ENCODE measurements at places on chromosomes 11 and 22.

- no peak for DNase-seq
Measured at GRCh38 chr11:113274713-113275582, 39.4 kb upstream of the TTC12 start.

DNA sequence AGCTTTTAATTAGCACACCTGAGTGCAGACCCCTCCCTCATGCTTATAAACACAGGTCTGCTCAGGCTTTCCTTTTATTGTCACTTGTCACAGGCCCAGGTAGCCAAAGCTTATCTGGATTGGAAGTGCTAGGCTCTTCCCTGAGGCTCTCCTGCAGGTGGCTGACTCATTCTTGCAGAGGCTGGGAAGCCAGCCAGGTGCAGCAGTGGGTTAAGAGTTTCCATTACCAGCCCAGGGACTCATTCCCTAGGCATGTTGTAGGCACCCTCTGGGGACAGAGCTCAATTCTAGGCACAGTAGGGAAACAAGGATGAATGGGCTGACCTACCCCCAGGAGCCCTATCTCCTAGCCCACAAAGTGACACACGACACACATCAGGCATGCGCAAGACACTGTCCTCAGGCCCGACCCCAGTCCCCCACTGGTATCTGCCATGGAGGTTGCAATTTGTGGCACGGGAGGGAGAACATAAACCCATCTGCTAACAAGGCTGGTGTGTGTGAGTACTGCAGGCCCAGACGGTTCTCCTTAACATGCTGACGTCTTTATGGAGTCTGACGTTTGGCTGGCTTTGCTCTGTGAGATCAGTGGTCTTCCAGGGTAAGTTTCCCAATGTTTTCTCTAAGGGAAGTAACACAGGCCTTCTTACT lies 94.2 kb downstream of the ABTB2 start:
- DNase-seq: no peak

- no peak for DNase-seq
Measured at GRCh38 chr11:7167976-7168740, 79.4 kb downstream of the RBMXL2 start.

DNA sequence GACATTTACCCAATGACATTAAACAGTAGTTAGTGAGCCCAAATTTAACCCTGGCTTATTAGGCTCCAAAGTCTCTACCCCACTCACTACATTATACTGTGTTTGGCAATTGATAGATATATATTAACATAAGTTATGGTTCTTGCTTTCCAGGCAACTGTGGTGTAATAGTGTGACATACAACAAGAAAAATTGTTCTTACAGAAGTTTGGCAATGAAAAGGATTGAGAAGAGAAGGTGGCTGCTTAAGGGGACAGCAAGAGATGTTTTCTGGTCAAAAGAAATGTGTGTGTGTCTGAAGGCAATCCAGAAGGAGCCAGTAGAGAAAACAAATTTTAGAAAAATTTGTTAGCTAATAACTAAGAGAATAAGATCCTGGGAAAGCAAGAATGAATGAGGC lies 132.4 kb downstream of the SWAP70 start:
- no peak for DNase-seq

- no peak for DNase-seq
Measured at GRCh38 chr11:123218451-123218850, 23.4 kb upstream of the CLMP start.

DNA sequence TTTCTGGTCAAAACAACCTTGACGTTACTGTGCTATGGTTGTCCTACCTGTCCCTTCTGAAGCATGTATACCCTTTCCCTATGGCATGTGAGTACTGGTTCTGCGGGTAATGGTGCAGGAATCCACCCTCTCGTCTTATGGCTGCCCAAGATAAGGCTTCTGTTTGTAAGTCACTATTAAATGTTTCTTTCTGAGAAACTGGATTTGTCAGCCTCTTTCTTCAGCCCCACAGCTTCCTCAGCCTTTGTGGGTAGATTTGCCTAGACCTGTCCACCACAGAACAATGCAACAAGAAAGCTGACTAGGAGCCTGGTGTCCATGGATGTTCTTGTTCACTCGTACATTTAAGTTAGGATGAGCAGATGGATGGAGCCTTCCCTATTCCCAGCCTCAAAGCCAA lies 14.4 kb downstream of the MMP7 start:
- DNase-seq: no peak

DNA sequence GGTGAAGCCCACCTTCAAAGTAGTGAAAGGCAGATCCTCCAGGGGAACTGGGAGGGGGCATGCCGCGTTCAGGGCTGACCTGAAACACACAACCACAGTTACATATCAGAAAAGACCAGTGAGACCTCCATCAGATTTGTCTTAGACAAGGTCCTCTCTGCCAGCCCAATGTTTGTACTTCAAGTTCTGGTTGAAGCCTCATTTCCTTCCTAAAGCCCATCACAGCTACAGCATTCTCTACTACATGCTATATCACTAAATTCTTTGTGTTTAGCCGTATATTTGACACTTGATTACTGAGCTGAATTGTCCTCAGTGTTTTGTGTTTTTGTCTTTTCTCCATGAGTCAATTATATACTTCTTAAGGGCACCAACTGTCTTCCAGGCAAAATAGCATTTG lies 40.1 kb downstream of the PI4KA start:
- no peak for DNase-seq

- peak; percentile 52 for DNase-seq
Measured at GRCh38 chr11:72683782-72684200, 9.6 kb upstream of the PDE2A start.

GRCh38 chr22:25030636-25031035 lies 78.1 kb downstream of the KIAA1671 start:
- no peak for DNase-seq

DNA sequence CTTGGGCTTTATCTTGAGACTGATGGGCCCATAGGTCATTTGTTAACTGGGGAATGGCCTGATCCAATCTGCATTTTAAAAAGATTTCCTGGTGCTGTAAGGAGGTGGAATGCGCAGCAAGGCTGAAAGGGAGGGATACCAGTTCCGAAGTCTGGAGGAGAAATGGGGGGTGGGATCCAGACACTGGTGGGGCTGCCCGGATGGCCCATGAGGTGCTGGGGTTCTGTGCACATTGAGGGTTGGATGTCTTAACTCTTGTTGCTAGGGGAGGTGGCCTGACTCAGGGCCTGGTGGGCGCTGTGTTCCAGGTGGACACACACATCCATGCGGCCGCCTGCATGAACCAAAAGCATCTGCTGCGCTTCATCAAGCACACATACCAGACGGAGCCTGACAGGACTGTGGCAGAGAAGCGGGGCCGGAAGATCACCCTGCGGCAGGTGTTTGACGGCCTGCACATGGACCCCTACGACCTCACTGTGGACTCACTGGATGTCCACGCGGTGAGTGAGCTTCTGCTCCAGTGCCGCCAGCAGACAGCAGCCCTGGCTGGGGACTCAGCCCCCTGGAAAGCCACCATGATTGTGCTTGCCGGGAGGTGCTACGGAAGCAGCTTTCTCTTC lies 38.1 kb downstream of the AMPD3 start:
- DNase-seq: no peak

DNA sequence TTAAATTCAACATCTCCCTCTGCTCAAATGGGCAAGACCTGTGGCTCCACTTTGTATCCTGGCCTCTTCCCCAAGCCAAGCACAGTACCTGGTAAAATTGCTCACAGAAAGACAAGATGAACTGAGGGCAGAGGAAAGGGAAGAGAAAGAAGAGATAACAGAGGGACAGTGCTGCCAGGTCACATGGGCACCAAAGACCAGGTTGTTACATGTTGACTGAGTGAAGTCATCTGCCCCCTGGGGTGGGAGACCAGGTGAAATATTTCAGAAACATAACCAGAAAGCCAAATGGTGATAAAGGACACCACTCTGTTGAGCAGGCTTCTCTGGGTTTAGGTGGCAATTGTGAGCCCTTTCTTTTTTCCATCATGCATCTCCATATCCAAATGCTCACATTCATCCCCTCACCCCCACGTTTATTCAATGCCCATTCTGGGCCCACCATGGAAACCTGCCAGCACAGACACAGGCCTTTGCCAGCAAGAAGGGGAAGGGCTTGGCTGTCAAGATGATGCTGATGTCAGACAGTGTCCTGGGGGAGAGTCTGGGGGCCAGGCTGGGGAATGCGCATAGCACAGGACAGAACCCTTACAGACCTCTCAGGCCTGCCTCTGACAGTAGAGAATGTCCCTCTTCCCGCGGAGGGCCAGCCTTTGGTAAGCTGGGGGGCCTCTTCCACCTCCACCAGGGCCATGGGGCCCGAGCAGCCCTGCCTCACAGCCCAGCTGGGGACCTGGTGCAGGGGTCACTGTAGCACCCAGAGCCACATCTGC lies 51.6 kb downstream of the DGCR2 start:
- DNase-seq: no peak

DNA sequence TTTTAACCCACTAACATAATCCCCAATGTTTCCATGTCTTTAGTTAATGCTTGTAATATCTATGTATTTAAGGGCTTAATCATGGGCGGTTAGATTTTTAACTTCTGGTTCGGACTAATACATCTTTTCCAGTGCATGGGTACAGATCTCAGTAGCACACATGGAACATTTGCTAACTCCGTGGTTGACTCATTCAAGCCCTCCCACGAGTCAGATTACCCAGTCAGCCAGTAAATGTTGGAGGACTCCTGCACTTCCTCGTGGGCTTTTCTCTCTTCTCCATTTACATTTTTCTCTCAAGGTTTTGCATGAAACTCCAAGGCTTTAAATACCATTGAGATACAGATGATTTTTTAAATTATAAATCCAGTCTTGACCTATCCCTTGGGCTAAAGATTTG lies 313.9 kb downstream of the ST3GAL4 start:
- DNase-seq: no peak

DNA sequence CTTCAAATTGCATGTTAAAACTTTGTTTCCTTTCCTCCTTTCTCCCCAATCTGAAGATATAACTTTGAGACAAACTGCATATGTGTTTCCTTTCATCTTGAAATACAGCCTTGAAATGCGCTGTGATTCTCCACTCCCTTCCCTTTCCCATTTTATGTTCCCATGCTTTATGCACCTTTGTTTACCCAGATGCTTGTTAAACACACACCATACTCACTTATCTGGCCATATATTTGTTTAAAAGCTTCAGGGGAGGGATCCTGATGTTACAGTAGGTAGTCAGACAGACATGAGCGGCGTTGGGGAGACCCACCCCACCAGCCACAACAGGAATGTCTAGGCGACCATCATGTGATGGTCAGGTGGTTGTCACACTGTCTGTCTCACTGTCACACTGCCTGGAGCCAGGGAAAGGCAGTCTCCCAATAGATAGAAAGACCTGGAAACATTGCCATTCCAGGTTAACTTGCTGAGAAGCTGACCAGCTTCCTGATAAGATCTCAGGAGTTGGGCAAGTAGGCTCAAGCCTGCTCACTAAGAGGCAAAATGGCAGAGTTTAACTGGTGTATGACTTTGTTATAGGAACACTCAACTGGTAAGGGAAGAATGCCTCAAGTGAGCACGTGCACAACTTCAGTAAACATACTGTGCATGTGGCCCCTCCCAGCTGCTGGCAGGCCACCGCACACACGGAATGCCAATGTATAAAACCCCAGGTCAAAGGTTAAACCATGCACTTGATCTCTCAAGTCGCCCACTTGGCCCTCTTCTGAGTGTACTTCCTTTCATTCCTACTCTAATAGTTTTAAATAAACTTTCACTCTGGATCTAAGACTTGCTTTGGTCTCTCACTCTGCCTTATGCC lies 23.5 kb upstream of the MSANTD2 start:
- DNase-seq: no peak

- no peak for DNase-seq
Measured at GRCh38 chr11:94525546-94526324, 13.5 kb downstream of the C11orf97 start.

DNA sequence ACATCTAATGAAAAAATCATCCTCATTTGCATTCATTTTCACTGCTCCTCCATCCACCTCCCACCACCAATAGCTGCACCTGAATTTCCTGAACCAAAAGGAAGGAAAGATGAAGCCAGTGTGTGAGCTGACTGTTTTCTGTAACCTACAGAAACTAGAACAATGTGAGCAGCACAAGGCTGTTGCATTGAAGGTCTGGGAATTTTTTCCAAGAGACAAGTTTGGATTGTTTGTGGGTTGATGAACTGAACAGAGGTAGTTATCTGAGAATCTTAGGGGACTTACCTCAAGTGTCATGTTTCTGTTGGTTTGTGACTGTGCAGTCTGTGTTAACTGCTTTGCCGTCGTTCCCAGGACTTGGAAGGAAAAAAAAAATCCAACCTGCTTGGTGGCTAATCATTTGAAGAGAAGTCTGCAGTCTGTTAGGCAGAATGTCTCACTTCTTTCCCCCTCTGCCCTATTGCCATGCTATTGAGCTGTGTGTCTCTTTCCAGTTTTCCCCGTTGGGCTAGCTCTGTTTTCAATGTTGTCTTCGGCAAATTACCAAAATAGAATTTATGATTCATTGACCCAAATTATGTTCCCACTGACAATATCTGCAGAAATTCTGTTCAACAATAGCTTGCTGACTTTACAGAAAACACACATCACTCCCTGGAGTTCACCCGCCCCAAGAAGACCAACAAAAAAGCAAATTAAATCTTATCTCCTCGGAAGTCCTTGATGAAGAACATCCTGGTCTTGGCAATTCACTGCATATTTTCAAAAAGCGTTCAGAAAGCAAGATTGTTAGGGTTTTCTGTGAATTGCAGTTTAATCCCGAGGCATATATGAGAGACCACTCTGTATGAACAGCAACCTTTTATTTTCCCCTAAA lies 76.0 kb downstream of the SC5D start:
- no peak for DNase-seq

DNA sequence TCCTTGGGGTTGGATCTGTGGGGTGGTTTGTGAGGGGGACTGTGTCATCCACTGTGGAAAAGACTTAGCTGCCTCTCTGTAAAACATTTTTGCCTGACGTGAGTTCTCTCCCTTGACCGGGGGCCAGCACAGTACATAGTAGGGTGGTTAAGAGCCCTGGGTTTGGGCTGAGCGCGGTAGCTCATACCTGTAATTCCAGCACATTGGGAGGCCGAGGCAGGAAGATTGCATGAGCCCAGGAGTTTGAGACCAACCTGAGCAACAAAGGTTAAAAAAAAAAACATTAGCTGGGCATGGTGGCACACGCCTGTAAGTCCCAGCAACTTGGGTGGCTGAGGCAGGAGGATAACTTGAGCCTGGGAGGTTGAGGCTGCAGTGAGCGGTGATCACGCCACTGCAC lies 74.7 kb upstream of the WNT7B start:
- DNase-seq: no peak

Data from activated T-helper 9 cell treated with anti-CD3 and anti-CD28 coated beads, Interleukin-2, amount 50 U/mL, for 16 hours (primary cell).